ENCODE measurements at places on chromosomes 7 and 10.

- no peak for DNase-seq
Observed at GRCh38 chr7:94414481-94414880, 19.8 kb downstream of the COL1A2 start.

- DNase-seq = no peak
Observed at GRCh38 chr7:92295391-92295790, 49.6 kb downstream of the ANKIB1 start.

DNA sequence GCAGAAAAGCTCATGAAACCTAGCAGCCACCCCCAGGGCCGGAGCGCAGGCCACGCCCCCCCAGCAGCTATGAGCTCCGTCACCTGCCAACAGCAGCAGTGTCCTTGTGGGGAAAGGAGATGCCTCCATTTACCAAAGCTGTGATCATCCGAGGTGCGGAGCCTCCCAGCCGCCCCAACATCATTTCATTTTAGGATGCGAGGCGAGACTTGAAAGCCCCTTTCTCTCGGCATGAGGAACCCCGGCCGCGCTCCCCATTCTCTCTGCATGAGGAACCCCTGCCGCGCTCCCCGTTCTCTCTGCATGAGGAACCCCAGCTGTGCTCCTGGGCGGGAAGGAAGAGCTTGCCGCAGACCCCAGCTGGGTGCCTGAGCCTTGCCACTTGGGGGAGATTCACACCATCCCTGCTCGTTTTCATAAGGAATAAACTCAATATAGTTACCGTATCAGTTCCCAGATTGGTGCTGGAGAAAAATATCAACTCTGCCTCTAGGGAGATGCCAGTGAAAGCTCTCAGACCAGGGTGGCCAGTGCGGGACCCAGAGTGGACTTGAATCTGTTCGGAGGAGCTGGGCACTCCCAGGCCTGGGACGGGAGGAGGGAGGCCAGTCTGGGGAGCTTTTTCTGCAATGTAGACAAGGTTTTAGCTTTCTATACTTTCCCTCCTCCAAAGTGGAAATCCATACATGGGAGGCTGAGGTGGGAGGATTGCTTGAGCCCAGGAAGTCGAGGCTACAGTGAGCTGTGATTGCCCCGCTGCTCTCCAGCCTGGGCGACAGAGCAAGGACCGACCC lies 35.0 kb downstream of the JAKMIP3 start:
- DNase-seq = peak; percentile 4

DNA sequence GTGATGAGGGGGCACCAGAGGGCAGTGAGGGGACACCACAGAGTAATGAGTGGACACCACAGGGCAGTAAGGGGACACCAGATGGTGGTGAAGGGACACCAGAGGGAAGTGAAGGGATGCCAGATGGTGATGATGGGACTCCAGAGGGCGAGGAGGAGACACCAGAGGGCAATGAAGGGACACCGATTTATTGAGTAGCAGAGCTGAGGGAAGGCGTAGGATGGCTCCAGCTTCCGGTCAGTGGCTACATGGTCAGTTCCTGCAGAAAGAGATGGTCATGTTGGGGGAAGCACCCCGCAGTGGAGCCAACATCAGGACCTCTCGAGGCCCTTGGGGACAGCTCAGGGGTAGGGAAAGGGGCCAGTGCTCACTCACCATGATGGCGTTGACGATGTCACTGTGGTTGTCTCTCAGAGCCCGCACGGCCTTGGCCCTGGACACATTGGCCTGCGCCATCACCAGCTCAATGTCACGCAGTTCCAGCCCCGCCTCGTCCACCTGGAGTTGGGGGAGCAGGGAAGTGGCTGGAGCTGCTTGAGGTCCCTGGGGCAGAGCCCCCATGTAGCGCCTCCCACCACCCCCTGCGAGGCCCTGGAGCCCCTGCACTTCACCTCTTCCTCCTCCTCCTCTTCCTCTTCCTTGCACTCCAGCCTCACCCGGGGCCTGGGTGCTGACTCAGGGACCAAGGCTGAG lies 8.4 kb downstream of the NACAD start:
- DNase-seq = no peak

DNA sequence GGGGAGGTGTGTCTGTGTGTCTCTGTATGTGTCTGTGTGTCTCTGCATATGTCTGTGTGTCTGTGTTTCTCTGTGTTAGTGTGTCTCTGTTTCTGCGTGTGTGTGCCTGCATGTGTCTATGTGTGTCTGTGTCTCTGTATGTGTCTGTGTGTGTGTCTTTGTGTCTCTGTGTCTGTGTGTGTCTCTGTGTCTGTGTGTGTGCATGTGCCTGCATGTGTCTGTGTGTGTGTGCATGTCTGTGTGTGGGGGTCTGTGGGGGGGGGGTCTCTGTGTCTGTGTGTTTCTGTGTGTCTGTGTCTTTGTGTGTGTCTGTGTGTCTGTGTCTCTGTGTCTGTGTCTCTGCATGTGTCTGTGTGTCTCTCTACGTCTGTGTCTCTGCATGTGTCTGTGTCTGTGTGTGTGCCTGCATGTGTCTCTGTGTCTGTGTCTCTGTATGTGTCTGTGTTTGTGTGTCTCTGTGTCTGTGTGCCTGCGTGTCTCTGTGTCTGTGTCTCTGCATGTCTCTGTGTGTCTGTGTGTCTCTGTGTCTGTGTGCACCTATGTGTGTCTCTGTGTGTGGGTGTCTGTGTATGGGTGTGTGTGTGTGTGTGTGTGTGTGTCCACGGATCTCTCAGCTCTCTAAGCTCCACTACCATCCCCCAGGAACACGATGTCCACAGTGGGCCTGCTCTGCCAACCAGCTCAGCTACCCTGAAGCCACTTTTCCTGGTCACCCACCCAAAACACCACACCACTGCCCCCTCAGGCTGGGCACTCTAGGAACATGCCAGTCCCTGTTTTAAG lies 41.7 kb downstream of the RASGEF1A start:
- no peak for DNase-seq

GRCh38 chr7:73520673-73521635 lies 1.1 kb downstream of the BAZ1B start:
- no peak for DNase-seq

- no peak for DNase-seq
Observed at GRCh38 chr7:50497068-50497642, 47.0 kb upstream of the FIGNL1 start.

GRCh38 chr10:69181433-69181832 lies 1.4 kb downstream of the SUPV3L1 start:
- DNase-seq = no peak

- DNase-seq = no peak
Observed at GRCh38 chr7:2110610-2111396, 121.9 kb downstream of the MAD1L1 start.

DNA sequence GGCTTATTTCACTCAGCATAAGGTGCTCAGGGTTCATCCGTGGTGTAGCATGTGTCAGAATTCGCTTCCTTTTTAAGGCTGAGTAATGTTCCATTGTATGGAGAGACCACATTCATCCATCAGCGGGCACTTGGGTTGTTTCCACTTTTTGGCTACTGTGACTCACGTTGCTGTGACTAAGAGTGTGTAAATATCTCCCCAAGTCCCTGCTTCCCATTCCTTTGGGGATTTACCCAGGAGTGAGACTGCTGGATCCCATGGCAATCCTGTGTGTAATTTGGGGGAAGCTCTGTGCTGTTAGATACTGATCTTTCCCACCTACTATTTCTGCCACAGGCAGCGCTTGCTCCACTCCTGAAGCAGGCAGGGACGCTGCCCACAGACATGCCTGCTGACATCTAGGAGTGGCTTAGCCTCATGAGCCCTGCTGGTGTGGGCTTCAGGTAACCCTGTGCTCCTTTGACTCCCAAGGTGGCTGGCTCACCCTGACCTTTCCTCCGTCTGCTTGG lies 346.0 kb downstream of the FRMD4A start:
- no peak for DNase-seq

- DNase-seq = no peak
Observed at GRCh38 chr10:13890233-13891127, 303.7 kb downstream of the PRPF18 start.

- DNase-seq = peak; percentile 85
Observed at GRCh38 chr7:155804897-155805825, 7.1 kb downstream of the SHH start.

GRCh38 chr7:55536619-55537457 lies 35.5 kb downstream of the VOPP1 start:
- no peak for DNase-seq

DNA sequence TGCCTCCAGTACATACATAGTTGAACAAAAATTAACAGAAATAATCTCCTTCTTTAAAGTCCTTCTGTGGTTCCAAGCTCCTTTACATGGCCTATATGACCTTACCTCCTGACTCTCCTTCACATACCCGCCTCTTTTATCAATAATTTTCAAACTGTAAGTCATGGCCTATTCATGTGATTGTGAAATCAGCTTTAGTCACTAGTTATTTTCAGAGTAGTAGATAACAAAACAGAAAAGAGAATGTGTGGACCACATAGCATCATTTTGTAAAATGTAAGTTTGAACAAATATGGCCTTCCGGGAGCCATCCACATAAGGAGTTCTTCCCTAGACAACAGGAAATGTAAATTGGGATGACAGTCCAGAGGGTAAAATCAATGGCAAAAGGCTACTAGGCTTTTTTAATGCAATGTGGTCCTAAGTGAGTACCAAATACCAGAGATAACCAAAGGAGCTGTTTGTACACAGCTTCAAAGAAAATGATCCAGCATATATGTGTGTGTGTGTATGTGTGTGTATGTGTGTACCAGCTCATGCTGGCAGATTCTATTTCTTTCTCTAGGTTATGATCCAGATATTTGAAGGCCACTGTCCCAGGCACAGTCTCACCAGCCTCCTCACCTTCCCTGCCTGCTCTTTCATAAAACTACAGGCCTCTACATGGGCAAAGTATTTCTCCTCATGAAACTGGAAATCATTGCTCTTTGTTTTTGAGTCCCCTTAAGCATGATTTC lies 12.3 kb upstream of the FAM133B start:
- no peak for DNase-seq

- no peak for DNase-seq
Observed at GRCh38 chr7:26584326-26584725, 280.1 kb downstream of the SKAP2 start.

DNA sequence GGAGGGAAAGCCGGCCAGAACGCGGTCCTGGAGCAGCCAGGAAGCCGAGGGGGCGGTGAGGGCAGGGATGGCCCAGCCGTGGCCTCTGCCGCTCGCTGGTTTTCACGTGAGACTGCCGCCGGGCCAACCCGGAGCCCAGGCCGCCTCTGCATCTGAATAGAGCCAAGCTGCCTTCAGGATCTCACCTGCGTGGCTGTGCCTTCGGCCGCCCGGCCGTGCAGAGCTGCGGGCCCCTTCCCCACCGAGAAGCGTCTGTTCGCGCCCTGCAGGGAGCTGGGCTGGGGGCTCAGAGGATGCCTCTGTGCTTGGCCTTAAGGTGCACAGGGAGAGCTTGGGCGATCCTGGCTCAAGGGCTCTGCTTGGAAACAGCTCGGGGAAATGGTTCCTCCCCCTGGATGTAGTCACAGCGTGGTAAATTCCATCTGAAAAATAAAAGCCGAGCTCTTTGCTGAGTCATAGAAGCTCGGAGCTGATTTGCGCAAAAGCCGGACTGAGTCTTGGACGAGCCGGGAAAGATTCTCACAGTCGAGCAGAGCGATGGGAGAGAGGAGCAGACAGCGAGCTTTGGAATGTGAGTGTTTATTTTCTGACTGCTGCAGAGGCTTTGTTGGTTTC lies at the start of gene JAKMIP3:
TSS of gene JAKMIP3 (plus strand) at position 456 of the 615 bp plus-strand sequence. CDS start 38,863 bp downstream, outside the sequence.
- DNase-seq = no peak

GRCh38 chr10:32372000-32372875 lies 25.3 kb upstream of the EPC1 start:
- DNase-seq = no peak

DNA sequence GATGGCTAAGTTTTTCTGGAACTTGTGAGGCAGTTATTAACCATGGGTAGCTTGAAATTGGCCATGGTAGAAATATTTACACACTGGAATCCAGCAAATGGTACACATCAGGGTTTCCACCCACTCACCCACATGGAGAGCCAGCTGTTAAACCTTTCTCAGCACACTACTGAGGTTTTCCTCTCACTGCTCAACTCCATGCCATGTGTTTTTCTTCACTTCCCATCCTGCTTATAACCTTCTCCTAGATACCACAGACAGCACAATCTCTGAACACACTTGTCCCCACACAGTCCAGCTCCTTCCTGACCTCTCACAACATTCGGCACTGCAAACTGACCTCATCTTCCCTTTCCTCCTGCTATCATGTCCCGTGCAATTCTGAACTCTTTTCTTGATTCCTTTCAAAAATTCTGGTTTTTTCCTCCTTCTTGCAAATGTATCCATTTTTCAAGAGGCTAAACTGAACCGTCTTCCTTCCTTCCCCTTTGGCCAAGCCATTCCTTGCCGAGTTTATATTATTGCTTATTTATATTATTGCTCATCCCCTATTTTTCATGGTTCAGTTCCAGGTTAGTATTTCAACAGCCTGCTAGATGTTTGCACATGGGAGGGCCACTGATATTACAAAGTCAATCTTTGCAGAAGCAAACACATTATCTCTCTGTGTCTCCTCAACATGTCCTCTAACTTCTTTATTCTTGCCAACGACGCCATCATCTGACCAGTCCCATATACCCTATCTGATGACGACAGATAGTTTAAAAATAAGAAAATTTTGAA lies 606.4 kb downstream of the SORCS1 start:
- DNase-seq = no peak

GRCh38 chr7:17559388-17559787 lies 260.9 kb downstream of the AHR start:
- no peak for DNase-seq
